Activated T-cell treated with anti-CD3 and anti-CD28 coated beads, Interleukin-2, amount 50 U/mL, for 4 hours (primary cell): ENCODE measurements at places on chromosomes 1 and 21. TPM values are rescaled to one million over a fixed set of nuclear protein-coding genes. Genes with fewer than 3 reads are reported as not detected.

- DNase-seq: no peak
Observed at GRCh38 chr1:51714374-51715019, 97.6 kb downstream of the OSBPL9 start.

DNA sequence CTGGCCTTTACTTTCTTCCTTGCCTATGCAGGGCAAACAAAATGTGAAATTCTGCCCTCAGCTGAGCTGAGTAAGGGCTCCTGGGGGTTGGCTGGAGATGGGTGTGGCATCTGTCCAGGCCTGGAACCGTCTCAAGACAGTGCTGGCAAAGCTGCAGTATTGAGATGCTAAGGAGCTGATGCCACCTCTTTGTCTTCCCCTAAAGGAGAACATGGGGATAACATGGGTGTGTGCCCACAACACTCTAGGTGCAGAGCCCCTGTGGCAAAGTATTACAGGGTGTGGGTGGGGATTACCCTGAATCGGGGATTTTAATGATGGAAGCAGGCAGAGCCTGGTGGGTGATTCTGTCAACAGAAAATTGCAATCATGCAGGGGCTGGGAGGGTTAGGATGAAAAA lies 2.5 kb upstream of the ST3GAL3 start:
- no peak for DNase-seq

RXFP4 gene
- total RNA-seq: not detected

RAVER2 gene
- 1.8 TPM for total RNA-seq
